SK-N-MC (cell line): ENCODE measurements at places on chromosomes 7 and 10.

GRCh38 chr10:74078037-74078436 is 72.6 kb downstream of the AP3M1 start:
- no peak for DNase-seq

- DNase-seq: peak; percentile 68
These were observed 265.7 kb upstream of the IMMP2L start for GRCh38 chr7:111827863-111828504.

GRCh38 chr10:62919776-62920175 is 103.6 kb upstream of the EGR2 start:
- DNase-seq: no peak

- DNase-seq: no peak
These were observed 16.4 kb downstream of the IQCE start for GRCh38 chr7:2575046-2575732.

DNA sequence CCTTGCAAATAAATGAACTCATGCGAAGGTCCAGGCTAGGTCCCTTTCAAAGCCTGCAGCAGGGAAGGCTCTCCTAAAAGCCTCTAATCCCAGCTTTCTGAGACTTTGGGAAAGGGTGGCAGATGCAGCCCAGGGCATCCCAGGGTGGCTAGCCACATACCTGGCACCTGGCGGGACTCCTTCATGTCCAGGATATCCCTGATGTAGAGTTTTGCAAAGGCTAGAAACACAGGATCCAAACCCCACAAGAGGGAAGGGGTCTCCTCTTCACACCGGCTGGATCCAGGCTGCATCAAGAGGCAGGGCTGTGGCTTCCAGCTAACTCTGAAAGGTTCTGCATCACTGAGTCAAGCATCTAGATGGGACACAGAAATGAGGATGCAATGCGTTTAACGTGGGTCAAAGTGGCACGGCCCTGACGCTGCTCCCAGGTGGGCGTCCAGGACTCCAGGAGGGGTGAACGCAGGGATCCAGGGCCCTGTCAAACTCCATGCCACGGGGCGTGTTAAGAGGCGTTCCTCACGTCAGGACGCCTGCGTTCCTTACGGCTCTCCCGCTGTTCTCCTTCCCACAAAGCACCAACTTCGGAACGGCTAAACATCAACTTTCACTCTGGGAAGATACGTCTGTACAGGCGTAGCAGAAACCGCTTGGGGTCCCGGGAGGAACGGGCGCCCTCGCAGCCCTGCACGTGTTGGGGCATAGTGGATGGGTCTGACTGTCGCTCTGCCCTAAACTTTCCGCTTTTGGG is 507 bp downstream of the STN1 start:
- DNase-seq: no peak

DNA sequence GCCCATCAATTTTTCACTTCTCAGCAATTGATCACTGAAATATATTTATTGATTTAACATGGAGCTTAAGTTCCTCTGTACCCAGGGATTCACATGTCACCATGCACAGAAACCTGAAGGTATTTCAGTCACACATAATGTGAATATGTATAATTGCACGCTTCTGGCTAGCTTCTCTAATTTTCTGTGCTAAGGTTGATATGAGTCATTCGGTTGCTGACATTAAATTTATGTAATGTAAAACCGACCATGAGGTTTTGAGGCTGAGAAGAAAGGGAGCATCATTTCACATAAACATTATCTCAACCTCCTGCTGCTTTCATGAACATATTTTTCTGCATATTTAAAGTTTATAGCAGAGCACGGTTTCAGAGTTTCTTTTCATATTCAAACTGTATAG is 381.0 kb upstream of the TPK1 start:
- no peak for DNase-seq

DNA sequence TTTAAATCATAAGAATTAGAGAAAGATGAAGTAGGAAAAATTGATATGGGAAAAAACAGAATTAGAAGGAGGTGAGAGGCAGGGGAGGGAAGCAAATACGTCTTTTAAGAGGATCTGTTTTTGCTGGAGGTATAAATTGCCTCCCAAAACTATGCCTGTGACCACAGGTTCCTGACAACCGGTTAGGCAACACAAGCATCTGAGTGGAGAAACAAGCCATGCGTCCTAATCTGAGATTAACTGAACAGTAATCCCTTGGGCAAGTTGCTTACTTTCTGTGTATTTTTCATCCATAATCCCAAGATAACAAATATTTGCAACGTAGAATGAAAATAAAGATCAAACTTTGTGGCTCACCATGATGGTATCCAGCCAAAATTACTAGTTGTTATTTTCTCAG is 149.2 kb downstream of the C1GALT1 start:
- DNase-seq: no peak

DNA sequence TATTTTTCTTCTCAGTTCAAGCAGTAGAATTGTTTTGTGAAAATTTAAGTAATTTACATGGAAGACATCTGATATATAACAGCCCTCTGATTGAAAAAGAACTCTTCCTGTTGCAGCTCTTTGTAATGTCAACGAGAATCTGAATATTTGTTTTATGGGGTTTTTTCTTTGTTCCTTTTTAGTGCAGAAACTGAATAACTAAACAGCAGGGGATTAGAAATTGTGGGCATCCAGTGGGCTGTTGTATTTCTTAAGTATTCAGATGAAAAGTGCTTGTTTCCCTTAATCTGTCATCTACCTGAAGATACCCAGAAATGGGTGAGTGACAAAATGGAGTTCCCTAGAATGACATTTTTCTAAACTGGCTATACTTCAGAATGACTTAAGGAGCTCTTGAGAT is 7.4 kb downstream of the ARL4A start:
- no peak for DNase-seq

DNA sequence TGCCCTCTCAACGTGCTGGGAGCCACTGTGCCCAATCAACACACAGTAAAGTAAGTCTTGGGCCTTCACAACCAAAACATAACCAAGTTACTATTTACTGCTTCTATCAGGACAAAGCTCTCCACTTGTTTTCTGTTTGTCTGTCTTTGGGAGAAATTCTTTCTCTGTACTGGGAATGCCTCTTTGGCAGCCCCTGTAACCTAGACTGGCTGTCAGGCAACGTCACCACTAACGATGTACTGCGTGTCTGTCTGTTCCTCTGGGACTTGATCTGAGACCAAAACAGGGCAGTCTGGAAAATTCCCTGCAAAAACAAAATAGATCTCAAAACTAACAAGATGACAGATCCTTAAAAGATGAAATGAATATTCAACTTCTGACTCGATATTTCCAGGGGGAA is 113.0 kb downstream of the SMURF1 start:
- no peak for DNase-seq

DNA sequence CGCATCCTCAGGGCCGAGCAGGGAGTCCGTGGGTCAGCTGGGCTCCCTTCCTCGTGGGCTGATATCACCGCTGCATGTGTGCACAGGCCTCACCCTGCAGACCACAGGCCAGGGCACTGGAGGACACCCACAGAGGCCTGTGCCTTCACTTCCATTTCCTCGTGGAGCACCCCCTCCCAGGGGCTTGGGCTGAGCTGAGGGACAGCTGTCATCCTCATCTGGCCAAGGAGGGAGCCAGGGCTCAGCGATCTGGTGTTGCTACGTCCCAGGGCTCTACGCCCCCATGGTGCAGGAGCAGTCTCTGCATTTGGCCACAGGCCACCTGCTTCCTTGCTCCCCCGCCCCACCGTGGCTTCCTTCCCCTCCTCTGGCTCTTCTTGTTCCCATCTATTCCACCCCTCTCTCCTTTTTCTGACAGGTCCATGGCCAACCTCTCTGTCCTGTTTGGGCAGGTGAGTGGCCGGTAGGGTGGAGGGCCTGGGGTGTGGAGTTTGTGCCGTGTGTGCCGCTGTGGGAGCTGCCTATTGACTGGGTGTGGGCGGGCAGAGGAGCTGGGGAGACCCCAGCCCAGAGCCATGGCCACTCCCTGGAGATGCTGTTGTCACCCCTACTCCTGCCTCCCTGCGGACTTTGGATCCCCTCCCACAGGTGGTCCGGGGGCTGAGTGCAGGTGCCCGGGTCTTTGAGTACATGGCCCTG is 8.3 kb upstream of the ASIC3 start:
- DNase-seq: no peak

- DNase-seq: no peak
These were observed 167.3 kb downstream of the CREB5 start for GRCh38 chr7:28579571-28579970.

GRCh38 chr10:13885238-13885990 is 298.6 kb downstream of the PRPF18 start:
- no peak for DNase-seq

- no peak for DNase-seq
These were observed 36.8 kb downstream of the MYOF start for GRCh38 chr10:93445097-93445960.

- no peak for DNase-seq
These were observed 211.4 kb downstream of the SEC23IP start for GRCh38 chr10:120103738-120104560.

DNA sequence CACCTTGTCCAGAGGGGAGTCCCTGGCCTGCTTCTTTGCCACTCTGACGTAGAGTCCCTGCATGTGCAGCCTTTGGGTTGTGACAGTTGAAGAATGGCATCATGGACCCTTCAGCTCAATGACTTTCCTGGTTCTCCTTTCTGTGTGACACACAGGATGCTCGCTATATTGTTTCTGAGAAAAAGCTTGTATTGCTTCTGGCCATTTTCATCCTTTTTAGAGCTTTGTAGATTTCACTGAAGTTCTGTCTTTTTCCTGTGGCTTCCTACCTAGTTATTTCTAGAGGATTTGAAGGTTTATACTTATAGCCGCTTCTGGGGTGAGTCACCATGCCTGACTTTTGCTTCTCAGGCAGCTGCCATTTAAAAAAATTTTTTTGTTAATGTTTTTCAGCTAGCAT is 27.0 kb downstream of the SND1 start:
- no peak for DNase-seq

DNA sequence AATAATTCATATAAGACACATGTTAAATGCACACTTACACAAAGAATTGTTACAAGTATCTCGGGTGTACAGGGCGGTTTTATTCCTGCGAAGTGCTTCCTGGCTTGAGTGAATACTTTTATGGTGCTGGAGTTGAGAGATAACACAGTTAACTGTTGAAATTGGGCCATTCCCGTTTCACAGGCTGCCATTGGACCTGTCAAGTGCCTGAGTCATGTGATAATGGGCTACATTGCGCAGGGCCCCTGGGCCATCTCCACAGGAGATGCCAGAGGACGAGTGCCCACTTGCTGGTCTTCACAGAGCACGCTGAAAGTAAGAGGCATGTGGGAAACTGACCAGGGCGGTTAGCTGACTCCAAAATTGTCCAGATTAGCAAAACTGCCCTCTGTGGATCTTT is 4.8 kb downstream of the FBH1 start:
- DNase-seq: no peak

- DNase-seq: no peak
These were observed 857.5 kb downstream of the XPNPEP1 start for GRCh38 chr10:109065821-109066220.

DNA sequence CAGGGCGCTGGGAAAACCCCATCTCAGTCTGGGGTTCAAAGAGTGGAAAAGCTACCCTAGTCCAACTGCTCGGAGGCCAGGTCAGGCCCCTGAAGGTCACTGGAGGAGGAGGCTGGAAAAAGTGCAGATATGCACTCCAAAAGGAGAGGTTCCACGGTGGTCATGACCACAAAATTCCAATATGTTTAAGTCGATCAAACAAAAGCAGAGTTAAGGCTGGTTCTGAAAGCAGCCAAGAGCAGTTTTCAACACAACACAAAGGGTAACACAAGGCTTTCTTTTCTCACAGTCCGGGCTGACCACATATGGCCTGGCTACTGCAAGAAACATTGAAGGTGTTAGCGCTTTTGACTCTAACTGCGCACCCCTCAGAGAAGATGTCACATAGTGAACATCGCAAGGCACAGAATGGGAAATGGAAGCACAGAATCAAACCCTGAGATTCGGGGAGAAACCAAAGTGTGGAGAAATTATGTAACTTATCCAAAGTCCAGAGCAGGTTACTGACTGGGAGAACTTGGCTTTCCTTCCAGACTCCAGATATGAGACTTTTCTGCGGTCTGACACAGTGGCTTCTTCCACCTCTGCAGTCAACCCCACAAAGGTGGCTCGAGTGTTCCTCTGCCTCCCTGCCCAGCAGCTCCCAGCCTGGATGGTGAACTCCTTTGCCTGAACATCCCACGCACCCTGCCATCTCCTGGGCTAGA is 1.3 kb upstream of the GRB10 start:
- DNase-seq: no peak

DNA sequence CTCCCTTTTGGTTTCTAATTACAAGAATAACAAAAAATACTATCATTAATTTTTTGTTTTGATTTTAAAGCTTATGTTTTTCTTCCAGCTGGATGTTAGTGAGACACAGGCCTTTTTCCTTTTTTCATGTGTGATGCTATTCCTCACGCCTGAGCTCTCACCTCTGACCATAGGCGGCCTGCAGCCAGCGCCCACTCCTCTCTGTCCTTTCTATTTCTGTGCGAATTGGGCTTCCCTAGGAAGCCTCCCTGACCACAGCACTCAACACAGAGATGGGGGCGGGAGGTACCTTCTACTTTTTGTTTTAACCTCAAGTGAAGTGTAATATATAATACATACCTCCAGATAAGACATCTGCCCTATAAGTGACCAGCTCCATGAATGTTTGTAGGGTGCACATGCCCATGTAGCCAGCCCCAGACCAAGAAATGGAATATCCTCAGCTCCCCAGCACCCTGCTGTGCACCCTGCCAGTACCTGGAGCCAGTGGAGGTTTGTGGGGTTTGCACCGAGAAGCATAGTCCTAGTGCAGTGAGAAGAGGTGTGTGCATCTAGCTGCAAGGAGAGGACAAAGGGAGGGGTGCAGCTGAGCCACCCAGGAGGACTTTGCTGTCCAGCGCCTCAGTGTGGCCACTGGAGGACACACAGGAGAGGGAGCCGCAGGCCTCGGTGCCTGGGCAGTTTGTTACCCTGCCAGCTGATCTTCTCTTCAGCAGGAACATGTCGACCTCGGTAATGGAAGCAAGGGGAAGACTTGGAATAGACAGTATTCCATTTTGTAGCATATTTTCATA is 38.5 kb downstream of the BNIP3 start:
- DNase-seq: no peak

- no peak for DNase-seq
These were observed 241.6 kb downstream of the HPSE2 start for GRCh38 chr10:98994030-98994429.

DNA sequence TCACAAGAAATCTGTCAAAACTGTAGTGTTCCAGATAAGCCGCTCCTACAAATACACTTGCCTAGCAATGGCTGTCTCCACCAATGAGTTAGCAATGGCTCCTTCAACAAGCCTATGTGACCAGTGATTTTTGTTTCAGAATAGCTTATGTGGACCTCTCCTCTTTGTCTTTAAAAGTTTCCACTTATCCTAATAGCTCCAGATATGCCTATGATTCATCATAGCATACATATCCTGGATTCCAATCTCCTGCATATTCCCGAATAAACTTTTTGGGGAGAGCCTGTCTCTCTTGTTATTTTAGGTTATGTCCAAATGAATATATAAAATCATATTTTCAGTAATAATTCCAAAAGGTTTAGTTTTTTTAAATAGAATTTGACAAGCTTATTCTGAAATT is 510.6 kb downstream of the ARL4A start:
- DNase-seq: no peak
